ENCODE measurements at places on chromosomes 12 and 14.

- peak; percentile 62 for DNase-seq
These were observed 2.8 kb downstream of the RAPGEF3 start for GRCh38 chr12:47755655-47756562.

DNA sequence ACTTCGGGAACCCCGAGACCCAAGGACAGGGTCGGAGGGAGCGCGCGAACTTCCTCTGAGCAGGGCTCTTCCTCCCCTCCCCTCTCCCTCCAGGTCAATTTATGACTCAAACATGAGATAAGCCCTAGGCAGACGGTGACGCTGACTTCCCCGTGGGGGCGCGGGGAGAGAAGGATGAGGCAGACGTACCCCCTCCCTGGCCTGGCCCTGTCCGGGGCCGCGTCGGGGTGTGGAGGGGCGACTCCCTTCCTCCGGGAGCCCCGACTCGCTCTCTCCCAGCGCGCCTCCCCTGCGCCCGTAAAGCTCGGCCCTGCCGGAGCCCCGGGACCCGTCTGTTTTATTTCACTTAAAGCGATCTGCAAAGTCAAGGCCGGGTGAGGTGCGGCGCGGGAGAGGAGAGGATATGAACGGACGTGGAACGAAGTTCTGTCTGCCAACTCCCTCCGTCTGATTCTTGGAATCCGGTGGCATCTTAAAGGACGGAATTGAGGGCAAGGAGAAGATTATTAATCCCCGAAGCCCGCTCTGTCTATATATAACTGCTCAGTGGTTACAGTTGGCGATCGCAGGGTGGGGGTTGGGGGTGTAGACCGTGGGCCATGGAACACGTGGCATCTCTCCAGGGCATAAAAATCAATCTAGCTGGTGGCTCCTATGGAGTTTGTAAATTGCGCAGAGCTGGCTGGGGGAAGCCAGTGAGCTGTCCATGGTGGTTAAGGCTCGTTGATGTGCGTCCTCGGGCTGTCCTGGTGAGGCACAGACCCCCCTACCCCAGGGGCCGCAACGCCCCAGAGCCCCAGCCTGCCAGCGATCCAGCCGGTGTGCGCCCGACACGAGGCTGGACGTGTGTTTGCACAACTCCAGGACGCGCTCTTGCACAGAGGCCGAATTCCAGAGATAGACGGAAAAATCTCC, 2.9 kb upstream of the PTHLH start:
- DNase-seq = peak; percentile 15

GRCh38 chr12:121439715-121440114, 39.8 kb downstream of the RNF34 start:
- DNase-seq = no peak

GRCh38 chr12:79373896-79374499, 316.8 kb downstream of the PAWR start:
- DNase-seq = no peak

GRCh38 chr12:124956571-124956970, 32.4 kb downstream of the DHX37 start:
- DNase-seq = no peak
